ENCODE measurements at places on chromosomes 4 and X.

GRCh38 chr4:5562476-5562875 is 145.9 kb downstream of the EVC2 start:
- H3K27ac ChIP-seq = no peak overlapping the region
- no peak overlapping the region for H3K4me3 ChIP-seq
- no peaks in the 10 kb centered on the region for H3K4me1 ChIP-seq

DNA sequence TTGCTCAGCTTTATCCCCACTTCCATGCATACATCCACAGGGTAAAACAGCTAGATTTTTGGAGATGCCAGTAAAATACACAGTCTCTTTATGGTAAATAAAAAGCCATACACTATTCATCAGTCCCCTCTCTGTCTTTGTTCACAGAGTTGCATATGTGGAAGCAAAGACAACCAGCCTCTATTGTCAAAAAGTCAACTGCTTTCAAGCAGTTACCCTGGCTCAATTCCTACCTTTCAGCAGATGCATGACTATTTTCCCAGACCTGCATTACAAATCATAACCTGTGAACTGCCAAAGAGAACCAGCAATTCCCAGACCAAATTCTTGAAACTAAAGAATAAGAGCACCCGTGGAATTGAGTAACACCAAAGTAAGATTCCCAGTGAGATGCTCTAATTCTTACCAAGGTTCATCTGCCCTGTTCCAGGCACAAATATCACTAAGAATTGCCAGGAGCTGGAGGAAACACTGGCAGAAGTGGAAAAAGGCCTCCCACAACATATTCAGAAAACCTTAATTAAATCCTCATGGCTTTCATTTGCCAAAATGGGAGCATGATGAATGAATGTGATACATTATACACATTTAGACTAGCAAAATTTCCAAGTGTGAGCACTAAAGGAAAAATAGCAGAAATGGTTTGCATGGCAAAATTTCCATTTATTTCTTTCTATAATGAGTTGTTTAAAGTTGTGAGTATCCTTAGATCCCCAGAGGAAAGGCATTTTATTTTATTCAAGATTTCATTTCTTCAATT is 391.2 kb upstream of the ADGRL3 start:
- H3K36me3 ChIP-seq = no peaks in the 10 kb centered on the region
- H3K4me1 ChIP-seq = no peaks in the 10 kb centered on the region
- no peak overlapping the region for H3K27ac ChIP-seq

DNA sequence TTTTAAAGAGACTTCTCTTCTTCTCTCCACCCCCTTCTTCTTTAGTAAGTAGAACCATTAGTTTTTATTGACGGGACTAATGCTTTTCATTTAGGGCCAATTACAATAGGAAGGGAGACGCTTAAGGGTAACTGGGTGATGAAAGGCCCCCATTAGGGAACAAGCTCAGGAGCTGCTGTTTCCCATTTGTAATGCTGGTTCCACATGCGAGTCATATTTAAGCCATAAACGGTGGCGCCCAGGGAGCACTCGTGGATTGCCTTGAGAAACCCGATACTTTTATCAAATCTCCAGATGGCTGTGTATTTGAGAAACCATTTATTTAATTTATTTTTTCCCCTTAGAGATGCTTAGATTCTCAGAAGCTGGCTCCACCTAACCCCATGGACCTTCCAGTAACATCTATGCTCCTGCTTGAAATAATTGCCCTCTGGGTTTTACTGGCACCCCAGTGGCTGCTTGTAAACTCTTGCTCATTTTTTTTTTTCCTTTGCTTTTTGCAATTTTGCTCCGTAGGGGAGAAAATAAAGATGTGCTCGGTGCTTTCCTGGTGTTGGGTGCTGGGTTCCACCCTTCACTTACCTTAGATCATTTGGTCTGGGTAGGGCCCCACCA is 124.2 kb upstream of the MSX1 start:
- H3K4me3 ChIP-seq = no peak overlapping the region
- no peaks in the 10 kb centered on the region for H3K4me1 ChIP-seq
- H3K36me3 ChIP-seq = no peaks in the 10 kb centered on the region
- DNase-seq = no peak
- H3K27me3 ChIP-seq = no peaks in the 10 kb centered on the region

DNA sequence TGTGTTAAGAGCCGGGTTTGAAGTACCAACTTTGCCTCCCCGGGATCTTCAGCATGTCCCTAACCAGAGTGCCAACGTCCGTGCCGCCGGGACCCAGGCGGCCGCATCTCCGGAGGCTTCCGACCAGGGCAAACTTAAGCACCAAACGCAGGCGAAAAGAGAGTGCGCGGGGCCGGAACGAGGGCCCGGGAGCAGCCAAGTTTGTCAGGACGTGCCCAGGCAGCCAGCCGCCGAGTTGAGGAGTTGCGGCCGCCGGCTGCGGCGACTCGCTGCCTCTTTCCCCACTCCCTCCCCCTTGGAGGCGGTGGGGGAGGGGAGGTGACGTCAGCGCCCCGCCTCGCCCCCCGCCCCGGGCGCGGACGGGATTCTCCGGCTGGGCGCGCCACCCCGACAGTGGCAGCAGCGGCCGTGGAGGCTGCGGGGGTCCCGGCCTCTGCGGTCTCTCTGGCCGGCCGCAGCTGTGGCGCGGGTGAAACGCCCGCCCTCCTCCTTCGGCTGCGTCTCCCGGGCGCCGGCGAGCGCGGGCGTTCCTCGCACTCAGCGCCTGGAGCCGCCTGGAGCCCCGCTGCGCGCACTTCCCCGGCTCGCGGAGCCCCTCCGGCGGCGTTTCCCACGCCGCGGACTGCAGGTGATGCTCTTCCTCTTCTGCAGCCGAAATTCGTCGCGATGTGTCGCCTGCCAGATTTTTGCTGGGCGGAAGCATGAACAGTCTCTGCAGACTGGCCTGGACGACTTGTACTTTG is 2.9 kb upstream of the FAT1 start:
- H3K4me3 ChIP-seq = no peak overlapping the region
- no peaks in the 10 kb centered on the region for H3K36me3 ChIP-seq
- no peak overlapping the region for H3K27ac ChIP-seq
- H3K27me3 ChIP-seq = peaks cover 51% of the 10 kb centered on the region
- no peaks in the 10 kb centered on the region for H3K4me1 ChIP-seq

GRCh38 chr4:14528918-14529317 is 473.4 kb upstream of the CPEB2 start:
- no peaks in the 10 kb centered on the region for H3K27me3 ChIP-seq
- no peak overlapping the region for H3K27ac ChIP-seq
- no peak overlapping the region for H3K4me3 ChIP-seq
- no peak for DNase-seq

GRCh38 chr4:147987252-147987651 is 255.4 kb downstream of the ARHGAP10 start:
- H3K36me3 ChIP-seq = no peaks in the 10 kb centered on the region
- peaks cover 6% of the 10 kb centered on the region for H3K4me1 ChIP-seq
- no peak for DNase-seq
- peak overlapping the region; percentile 67 for H3K27ac ChIP-seq
- no peak overlapping the region for H3K4me3 ChIP-seq

- H3K36me3 ChIP-seq = peaks cover 27% of the 10 kb centered on the region
- H3K4me3 ChIP-seq = no peak overlapping the region
- H3K27me3 ChIP-seq = no peaks in the 10 kb centered on the region
- DNase-seq = no peak
- H3K27ac ChIP-seq = no peak overlapping the region
- peaks cover 8% of the 10 kb centered on the region for H3K4me1 ChIP-seq
Observed at GRCh38 chr4:38060829-38061431, 100.7 kb downstream of the PTTG2 start.

- no peak for DNase-seq
- H3K27me3 ChIP-seq = peaks cover 51% of the 10 kb centered on the region
- peaks cover 8% of the 10 kb centered on the region for H3K4me1 ChIP-seq
- H3K36me3 ChIP-seq = no peaks in the 10 kb centered on the region
Observed at GRCh38 chr4:7185487-7186030, 6.8 kb upstream of the SORCS2 start.

DNA sequence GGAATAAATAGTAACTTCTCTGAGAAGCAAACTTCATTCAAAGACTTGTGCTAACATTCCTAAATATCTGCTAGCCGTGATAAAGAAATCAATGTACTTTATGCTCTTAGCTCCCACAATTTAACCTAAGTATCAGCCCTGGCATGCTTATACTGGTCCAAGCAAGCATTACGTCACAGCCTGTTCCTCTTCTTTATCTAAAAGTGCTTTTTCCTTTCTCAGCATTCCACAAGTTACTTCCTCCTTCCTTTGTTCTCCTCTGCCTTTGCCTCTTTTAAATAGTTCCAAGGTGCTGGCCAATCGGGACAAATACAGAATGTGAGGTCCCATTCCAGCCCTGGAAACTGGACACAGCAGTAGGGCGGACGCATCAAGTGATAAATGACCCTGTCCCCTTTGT is 249.6 kb downstream of the DHRSX start:
- no peaks in the 10 kb centered on the region for H3K4me1 ChIP-seq
- H3K27me3 ChIP-seq = no peaks in the 10 kb centered on the region
- peaks cover 2% of the 10 kb centered on the region for H3K36me3 ChIP-seq
- H3K4me3 ChIP-seq = no peak overlapping the region
- no peak overlapping the region for H3K27ac ChIP-seq
- DNase-seq = no peak

GRCh38 chr4:2834001-2834921 is 9.4 kb upstream of the ADD1 start:
- DNase-seq = no peak
- H3K27ac ChIP-seq = peak overlapping the region; percentile 94
- peaks cover 45% of the 10 kb centered on the region for H3K36me3 ChIP-seq
- H3K4me1 ChIP-seq = peaks cover 53% of the 10 kb centered on the region

DNA sequence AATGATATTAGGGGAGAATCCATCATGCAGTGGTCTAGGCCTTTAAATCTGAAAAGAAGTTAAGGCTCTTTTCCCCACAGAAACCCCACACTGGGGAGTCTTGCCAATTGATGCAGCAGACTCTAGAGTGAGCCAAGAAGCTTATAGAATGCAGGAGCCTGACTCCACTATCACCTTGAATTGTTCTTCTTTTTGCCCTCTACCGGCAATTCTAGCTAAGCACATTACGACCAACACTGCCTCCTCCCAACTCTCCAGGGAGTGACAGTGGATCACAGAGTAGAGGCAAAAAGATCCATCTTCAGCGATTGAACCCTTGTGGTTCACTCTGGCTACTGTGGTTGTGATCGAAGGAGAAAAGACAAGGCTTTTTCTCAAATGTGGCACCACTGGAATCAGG is 331.5 kb downstream of the NKX6-1 start:
- DNase-seq = no peak
- no peaks in the 10 kb centered on the region for H3K36me3 ChIP-seq
- no peaks in the 10 kb centered on the region for H3K4me1 ChIP-seq
- H3K4me3 ChIP-seq = no peak overlapping the region

DNA sequence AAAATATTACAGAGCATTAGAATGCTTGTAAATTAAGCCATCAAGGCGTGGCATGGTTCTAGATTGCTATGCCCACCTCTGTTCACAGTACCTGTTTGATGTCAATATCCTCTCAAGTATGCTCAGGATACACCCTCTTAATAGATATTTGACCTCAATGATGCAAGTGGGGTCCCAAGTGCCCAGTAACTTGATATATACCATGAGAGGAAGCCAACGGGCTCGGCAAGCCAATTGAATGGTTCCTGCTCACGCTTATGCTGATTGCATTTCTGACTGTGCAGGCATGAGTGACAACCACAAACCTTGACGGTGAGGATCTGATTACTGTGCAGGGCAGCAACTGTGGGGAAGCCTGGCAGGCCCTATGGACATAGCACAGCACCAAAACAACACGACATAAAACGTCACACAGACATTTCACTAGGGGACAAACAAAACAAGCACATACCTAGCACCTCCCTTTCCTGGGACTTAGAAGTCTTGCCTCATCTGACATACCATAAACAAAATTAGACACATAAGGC is 179.1 kb upstream of the ETNPPL start:
- peaks cover 8% of the 10 kb centered on the region for H3K27me3 ChIP-seq
- no peaks in the 10 kb centered on the region for H3K36me3 ChIP-seq
- no peak overlapping the region for H3K27ac ChIP-seq

GRCh38 chrX:152038804-152039203 is 64.3 kb upstream of the GABRE start:
- no peak overlapping the region for H3K27ac ChIP-seq
- DNase-seq = no peak
- no peaks in the 10 kb centered on the region for H3K4me1 ChIP-seq
- H3K36me3 ChIP-seq = no peaks in the 10 kb centered on the region
- no peaks in the 10 kb centered on the region for H3K27me3 ChIP-seq

DNA sequence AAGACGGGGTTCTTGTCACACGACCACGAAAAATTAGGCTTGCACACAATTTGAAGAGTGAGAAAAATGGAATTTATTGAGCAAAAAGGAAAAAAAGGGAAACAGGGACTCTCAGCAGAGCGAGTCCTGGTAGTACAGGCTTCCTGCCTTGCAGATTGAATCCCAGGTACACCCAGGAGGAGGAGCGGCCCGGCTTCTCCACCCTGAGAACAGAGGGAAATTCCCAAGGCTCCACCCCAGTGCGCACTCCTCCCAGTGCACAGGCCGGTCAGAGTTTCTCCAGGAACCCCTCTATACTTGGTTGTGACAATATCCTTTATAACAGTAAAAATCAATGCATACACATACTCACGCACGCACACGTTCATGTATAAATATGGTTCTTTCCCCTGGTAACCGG is 22.0 kb downstream of the SLC4A4 start:
- H3K36me3 ChIP-seq = no peaks in the 10 kb centered on the region
- H3K4me3 ChIP-seq = no peak overlapping the region
- no peaks in the 10 kb centered on the region for H3K27me3 ChIP-seq

DNA sequence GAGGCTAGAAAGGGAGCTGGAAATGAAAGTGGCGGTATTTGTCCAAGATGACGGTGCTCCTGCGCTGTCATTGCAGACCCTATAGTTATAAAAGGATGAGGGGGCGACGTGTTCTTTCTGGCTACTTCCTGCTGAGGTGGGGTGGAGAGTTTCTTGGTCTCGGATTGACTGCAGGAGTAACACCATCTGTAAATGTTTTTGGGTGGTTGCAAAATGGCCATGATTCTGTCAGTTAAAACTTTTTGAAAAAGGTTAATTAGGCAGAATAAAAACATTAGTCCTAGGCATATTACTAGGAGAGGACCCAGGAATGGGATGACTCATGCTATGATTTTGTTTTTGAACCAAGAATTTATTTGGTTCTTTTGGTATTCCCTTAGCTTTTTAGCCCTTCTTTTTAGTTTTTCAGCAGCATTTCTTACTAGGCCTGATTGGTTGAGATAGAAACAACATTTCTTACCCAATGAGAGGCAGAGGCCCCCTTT is 53.1 kb downstream of the USP11 start:
- no peak for DNase-seq
- H3K4me1 ChIP-seq = no peaks in the 10 kb centered on the region
- no peaks in the 10 kb centered on the region for H3K27me3 ChIP-seq

DNA sequence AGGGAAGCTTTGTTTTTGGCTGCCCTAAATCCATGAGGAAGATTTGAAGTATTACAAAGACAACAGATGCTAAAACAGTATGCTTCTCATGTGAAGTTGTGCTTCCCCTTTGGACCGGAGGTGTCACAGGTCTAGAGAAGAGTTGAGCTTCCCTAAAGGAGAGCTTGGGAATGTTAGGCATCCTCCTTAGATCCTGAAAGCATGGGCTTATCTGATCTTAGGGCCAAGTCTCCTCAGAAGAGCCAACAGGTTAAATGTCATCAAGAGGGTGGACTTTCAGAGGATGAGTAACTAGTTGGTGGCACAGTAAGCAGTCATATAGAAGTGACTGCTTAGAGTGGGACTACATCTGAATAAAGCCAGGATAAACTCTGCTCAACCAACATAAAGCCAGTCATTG is 205.4 kb downstream of the RPA4 start:
- no peaks in the 10 kb centered on the region for H3K27me3 ChIP-seq
- no peak overlapping the region for H3K4me3 ChIP-seq
- H3K36me3 ChIP-seq = no peaks in the 10 kb centered on the region
- no peaks in the 10 kb centered on the region for H3K4me1 ChIP-seq
- H3K27ac ChIP-seq = no peak overlapping the region
- no peak for DNase-seq
